ENCODE measurements at places on chromosomes 7 and 10.
A peak's percentile ranks its signal among the peaks of the same experiment; 100 is the strongest.

- DNase-seq: no peak
These were observed 91.3 kb downstream of the DGKI start for GRCh38 chr7:137755427-137755826.

GRCh38 chr10:130631142-130632096 lies 495.2 kb downstream of the GLRX3 start:
- DNase-seq: no peak

DNA sequence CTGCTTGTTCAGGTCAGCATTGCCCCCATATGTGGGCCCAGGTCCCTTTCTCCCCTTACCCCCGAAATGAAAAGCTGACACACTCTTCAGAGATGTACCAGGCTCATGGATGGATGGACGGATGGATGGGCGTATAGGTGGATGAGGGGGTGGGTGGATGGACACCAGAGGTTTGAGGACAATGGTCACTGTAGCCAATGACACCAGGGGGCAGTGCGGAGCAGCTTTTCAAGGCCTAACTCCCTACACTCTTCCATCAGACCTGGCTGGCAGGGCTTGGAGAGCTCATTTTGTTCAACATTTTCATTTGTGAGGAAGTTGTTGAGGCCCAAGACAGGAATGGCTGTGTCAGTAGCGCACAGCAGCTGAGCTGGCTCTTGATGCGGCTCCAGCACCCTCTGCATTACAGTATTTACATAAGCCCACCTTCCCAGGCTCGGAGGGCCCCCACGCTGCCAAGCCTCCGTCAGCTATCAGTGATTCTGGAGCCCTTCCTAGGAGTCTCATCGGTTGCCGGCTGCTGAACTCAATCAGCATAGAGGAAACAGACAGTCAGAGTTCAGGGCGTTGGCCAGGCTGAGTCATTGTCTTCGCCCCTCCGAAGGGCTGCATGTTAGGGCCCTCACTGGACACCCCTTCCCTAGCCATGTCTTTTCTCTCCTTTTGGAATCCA lies 11.6 kb upstream of the FFAR4 start:
- no peak for DNase-seq

DNA sequence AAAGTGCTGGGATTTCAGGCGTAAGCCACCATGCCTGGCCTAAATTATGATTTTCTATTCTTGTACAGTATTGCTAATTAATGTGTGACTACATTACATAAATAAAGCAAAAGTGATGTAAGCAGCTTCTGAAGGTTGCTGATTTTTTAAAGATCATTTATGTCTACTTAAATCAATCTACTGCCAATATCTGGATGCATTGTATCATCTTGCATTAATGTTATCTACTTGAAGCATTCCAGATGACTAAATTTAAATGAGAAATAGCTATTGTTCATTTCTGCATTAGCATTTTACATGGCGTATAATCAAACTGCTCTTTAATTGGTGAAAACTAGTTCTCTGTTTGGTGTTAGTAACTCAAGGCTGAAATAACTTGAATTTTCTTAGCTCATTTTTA lies 37.1 kb upstream of the HIBADH start:
- no peak for DNase-seq

- DNase-seq: no peak
These were observed 41.5 kb upstream of the DMTF1 start for GRCh38 chr7:87110778-87111177.

DNA sequence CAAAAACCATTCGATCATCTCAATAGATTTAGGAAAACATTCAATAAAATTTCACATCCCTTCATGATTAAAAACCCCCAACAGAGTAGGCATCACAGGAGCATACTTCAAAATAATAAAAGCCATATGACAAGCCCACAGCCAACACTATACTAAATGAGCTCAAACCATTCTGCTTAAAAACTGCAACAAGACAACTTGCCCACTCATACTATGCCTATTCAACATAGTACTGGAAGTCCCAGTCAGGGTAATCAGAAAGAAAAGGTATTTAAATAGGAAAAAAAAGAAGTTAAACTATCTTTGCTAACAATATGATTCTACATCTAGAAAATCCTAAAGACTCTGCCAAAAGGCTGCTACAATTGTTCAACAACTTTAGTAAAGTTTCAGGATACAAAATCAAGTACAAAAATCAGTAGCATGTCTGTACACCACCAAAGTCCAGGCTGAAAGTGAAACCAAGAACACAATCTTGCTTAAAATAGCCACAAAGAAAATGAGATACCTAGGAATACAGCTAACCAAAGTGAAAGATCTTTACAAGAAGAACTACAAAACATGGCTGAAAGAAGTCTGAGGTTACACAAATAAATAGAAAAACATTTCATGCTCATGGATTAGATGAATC lies 882.6 kb downstream of the GRM8 start:
- no peak for DNase-seq

- DNase-seq: peak; percentile 5
These were observed 81.3 kb downstream of the VWDE start for GRCh38 chr7:12322284-12322902.

- DNase-seq: no peak
These were observed 18.5 kb upstream of the PRRT4 start for GRCh38 chr7:128379900-128380479.

DNA sequence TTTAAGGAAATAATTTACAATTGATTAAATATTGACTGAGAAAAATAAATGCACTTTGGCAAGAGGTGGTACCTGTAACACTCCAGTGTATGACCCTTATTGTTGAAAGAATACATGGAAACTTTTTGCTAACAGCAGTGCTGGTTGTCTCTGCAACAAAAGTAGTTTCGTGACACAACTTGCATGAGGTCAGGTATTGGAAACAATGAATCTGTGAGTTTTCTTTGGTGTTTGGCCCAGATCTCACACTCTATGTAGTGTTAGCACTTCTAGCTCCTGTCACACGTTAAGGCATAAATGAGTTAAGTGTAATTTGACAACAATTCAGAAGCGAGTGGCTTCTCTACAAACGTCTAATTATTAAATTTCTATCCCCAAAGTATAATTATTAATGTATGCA lies 137.7 kb upstream of the MDFIC start:
- DNase-seq: no peak

GRCh38 chr10:128158021-128158795 lies 32.0 kb upstream of the MKI67 start:
- no peak for DNase-seq

DNA sequence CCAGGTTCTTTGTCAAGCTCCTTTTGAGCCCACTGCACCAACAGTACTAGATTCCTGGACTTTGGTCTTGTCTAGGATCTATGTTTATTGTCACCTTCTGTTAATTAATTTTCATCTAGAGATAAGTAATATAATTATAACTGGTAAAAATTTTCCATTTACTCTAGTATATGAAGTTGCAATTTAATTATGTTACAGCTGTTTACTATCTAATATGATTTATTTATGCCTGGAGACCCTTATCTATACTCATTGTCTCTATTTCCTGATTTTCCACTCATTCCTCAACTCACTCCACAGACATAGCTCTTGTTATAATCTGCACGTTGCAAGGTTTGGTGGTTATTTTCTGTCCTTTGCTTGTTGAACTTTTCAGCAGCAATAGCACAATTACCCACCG lies 63.2 kb upstream of the PHF14 start:
- no peak for DNase-seq
